ENCODE measurements at places on chromosomes 7 and 10. TPM values are rescaled to one million over a fixed set of nuclear protein-coding genes. Genes with fewer than 3 reads are reported as not detected.

GRCh38 chr10:13079776-13080050 lies 20.2 kb upstream of the OPTN start:
- no peak for DNase-seq

DNA sequence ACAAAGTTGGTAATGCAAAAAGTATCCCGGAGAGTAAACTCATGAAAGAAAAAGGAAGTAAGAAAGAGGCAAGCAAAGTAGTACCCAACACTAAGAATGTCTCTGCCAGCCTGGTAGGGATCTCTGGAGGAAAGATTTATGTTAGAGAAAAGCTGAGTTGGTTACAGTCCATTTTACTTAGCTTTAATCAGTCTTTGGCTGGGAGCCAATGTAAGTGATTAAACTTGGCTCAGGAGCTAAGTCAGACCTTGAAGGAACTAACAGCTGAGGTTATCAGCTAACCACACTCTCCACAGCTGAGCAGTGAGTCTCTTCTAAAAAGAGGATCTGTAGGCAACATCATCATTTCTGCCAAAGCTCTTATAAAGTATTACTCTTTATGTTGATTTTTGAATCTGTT lies 148.0 kb downstream of the ANKRD7 start:
- DNase-seq = peak; percentile 15

- no peak for DNase-seq
Measured at GRCh38 chr10:112938808-112939482, 11.1 kb upstream of the TCF7L2 start.

GRCh38 chr7:139702811-139703486 lies 74.8 kb downstream of the HIPK2 start:
- no peak for DNase-seq

The EMX2 gene
- total RNA-seq = 5.7 TPM

Measured in epithelial cell of proximal tubule (primary cell).